ENCODE measurements at places on chromosomes 12 and 14.
A peak's percentile ranks its signal among the peaks of the same experiment; 100 is the strongest.

DNA sequence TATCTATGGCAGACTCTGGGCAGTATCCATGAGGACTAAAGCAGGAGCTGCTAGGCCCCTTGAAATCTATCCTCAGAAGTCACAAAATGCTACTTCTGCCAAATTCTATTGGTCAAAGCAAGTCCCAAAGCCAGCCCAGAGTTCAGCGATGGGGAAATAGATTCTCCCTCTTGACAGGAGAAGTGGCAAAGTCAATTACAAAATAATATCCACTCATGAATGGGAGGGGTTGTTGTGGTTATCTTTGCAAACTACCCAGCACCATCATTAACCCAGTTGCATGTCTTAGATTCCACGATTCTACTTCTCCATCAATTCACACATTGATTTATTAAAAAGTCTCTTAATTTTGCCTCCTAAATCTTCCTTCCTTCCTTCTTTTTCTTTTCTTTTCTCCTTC is 30.7 kb upstream of the STXBP6 start:
- DNase-seq: no peak

DNA sequence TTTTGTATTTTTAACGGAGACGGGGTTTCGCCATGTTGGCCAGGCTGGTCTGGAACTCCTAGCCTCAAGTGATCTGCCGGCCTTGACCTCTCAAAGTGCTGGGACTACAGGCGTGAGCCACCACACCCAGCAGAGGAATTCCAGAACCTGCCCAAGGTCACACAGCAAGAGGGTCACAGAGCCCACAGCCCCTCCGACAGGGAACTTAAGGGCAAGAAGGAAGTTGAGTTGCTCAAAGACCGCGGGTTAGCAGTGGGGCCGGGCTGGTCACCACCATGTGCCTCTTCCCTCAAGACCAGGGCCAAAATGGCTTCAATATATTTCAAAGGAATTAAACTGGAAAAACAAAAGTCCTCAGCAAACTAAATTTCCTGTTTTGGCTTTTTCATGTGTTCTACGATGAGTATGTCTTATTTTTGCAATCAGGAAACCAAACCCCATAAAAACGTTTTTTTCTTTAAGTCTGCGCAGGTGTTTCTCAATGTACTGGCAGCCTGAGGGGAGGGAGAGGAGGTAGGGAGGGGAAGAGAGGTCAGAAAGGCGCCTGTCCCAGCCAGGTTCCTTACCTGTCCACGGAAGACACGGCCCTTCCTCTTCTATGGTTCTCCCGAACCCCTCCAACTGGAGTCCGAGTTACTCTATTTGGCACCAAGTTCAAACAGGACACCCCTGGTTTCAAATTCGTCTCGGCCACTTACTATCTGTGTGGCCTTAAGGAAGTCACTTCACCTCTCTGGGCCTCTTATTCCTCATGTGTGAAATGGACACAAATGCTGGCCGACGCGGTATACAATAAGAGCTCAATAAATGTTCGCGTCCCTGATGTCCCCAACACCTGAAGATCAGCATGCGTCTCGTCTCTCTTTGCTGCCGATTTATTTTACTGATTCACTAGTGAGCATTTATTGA is 778 bp downstream of the SLC8B1 start:
- no peak for DNase-seq

GRCh38 chr12:25789541-25789944 is 168.9 kb upstream of the RASSF8 start:
- DNase-seq: no peak

- DNase-seq: no peak
Observed at GRCh38 chr12:71846322-71846940, 6.9 kb downstream of the TBC1D15 start.

GRCh38 chr12:111457071-111457470 is 51.3 kb downstream of the SH2B3 start:
- no peak for DNase-seq

GRCh38 chr12:43957732-43958372 is 122.0 kb downstream of the TMEM117 start:
- DNase-seq: no peak

DNA sequence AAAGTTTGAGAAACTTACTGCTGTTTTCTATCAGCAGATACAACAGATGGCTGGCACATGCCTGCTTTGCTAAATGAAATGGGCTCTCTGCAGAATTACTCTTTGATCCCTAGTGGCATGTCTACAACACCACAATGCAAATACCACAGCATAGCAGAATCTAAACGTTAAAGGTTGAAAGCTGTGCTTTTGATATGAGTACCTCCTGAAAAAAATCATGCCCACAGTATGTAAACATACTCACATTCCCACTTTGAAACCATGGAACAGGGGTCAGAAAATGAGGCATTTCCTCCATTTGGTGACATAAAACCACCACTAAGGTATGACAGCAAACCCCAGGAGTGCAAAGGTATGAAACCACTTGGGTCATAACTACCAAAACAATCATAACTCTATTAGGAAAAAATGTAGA is 7.5 kb downstream of the WIF1 start:
- DNase-seq: no peak

GRCh38 chr12:19192710-19193109 is 63.2 kb downstream of the PLEKHA5 start:
- DNase-seq: no peak

DNA sequence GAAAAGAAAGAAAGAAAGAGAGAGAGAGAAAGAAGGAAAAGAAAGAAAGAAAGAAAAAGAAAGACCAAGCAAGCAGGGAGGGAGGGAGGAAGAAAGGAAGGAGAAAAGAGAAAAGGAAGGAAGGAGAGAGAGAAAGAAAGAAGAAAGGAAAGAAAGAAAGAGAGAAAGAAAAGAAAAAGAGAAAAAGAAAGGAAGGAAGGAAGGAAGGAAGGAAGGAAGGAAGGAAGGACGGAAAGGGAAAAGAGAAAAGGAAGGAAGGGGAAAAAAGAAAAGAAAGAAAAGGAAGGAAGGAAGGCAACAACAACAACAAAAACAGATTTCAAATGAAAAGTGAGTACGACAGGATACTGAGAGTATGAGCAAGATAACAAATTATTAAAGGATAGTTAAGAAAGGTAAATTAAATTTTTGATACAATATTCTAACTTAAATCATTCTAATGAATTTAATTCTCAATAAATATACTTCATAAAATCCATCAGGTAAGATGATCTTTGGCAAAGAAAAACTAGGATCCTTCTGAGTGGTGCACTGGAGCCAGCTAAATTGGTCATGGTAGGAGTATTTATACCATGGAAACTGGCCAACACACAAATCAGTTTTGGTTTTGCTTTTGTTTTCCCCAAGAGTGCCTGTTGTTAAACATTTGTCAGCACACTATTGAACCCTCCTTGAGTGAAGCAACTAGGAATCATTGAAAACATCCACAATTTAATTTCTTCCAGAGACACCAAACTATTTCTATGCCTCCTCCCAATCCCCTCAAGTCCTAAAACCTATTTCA is 56.1 kb upstream of the DYRK2 start:
- peak; percentile 29 for DNase-seq

- DNase-seq: no peak
Observed at GRCh38 chr12:128973883-128974681, 120.8 kb downstream of the GLT1D1 start.

DNA sequence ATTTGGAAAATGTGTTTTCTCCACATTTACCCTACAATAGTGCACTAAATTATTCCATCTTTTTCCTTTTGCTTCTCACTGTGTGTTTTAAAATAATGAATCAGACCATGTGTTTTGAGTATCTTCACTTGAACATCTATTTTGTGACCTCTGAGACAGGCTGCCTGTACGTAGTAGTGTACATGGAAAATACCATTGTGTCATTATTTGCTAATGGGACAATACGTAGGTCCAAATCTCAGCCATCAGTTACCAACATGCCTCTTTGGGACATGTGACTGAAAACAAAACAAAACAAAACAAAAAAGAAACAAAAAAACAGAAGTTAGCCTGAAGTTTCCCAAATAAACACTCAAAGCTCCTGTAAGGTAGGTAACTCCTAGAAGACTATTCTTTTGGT is 7.1 kb upstream of the MYF6 start:
- DNase-seq: no peak

DNA sequence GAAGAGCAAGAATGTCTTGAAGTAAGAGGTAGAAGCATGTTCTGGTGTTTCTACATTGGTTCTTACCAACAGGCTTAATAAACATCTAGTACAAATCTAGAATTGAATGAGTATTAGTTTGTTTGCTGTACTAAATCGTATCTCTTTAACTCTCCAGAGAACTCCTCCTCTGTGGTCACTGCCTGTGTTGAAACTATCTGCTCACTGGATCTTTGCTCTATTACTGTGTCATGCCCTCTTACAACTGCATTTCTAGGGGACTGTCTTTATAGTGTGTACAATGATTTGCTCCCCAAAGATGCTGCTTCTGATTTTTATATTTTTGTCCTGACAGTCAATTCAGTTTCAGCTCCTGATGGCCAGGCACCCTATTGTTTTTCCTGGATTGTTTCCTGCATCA is 50.1 kb upstream of the E2F7 start:
- no peak for DNase-seq

- no peak for DNase-seq
Observed at GRCh38 chr12:108432423-108433121, 82.5 kb upstream of the FICD start.

GRCh38 chr12:97940629-97941028 is 478.0 kb downstream of the RMST start:
- DNase-seq: no peak

DNA sequence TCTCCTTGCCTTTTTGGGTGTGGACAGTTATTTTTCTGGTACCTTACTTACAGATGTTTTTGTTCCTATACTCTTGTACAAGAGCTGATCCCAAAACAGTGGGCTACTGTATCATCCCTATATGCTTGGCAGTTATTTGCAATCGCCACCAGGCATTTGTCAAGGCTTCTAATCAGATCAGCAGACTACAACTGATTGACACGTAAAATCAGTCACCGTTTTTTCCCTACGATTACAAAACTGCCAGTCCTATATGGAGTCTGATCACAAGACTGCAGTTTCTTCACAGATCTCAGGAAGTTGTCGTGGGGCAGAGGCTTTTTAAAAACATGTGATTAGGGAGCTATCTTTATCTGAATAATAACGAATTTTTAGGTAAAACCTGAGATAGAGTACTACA is 1.3 kb downstream of the LYSET start:
- no peak for DNase-seq

DNA sequence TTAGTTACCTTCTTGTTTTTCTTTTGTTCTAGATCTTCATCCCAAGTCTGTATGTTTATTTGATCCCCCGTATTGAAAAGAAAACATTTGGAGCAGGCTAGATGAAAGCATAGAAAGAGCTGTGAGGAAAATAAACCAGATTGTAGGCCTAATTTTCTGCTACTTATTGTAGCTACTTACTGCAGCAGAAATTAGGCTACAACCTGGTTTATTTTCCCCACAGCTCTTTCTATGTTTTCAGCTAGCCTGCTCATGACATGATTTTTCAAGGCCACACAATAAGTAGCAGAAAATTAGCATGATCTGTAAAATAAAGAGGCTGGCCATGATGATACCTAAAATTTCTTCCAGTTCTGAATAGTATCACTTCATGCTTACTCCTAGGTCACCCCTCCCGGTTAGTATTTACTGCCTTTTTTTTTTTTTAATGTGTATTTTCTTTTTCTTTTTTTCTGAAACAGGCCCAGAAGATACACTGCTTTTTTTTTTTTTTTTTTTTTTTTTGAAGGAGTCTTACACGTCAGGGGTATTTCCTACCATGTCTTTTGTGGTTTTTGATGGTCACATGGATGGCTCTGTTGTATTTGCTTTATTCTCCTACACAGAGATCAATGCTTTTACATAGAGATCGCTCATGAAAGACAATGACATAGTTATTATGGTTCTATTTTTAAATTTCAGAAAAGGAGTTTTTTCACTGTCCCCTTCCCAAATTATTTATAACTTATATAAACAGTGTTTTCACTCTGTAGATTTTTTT is 32.3 kb downstream of the BHLHE41 start:
- no peak for DNase-seq

GRCh38 chr14:33899723-33900341 is 51.0 kb downstream of the EGLN3 start:
- DNase-seq: no peak

- DNase-seq: no peak
Observed at GRCh38 chr14:100096656-100097055, 31.4 kb downstream of the EVL start.

GRCh38 chr14:67239582-67239981 is 1.7 kb upstream of the PALS1 start:
- no peak for DNase-seq

DNA sequence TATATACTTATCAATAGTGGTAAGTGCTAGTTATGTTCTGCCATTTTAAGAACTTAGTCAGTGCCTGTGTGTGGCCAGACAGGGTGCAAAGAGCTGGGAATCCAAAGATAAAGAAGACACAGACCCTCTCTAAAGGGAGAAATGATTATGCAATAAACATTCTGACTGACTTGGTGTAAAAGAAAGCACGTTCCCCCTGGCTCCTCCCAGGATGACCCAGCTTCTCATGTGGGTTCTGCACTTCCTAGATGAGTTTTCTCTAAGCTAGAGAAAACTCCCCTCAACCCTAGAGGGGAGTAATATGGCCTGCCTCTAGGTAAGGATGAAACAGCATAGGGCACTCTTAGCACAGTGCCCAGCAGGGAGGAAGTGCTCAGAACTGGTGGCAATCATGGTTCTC is 231.2 kb downstream of the VRK1 start:
- DNase-seq: no peak

- DNase-seq: no peak
Observed at GRCh38 chr14:68396461-68396860, 396.4 kb downstream of the ZFP36L1 start.

DNA sequence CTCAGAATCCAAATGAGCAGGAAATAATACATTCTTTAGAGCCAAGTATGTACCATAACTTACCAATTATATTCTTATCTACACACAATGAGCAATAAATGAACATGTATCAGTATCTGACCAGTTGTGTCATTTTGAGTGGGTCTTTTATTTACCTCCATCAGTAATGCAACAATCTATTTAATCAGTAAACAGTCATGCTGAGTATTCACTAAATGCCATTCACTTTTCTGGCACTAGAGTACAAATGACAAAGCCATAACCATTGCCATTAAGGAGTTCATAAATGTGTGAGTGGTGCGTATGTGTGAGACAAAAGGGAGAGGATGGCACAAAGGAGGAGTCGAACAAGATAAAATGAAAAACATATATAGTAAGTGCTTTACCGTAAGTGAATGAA is 1.5 kb upstream of the STRAP start:
- no peak for DNase-seq

GRCh38 chr12:14842315-14842714 is 1.0 kb downstream of the ART4 start:
- no peak for DNase-seq

DNA sequence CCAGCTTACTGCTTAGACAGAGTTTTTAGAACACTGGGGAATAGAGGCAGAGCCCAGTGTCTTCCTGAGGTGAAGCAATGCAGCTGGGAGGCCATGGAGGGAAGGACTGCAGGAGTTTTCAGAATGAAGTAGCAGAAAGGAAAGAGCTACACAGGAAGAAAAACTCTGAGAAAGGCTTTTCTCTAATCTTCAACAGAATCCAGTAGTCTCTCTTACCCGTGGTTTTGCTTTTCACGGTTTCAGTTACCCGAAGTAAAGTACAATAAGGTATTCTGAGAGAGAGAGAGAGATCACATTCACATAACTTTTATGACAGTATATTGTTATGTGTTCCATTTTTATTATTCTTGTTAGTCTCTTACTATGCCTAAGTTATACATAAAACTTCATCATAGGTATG is 761.6 kb downstream of the BCL11B start:
- no peak for DNase-seq

GRCh38 chr12:103996595-103996994 is 30.9 kb downstream of the TDG start:
- no peak for DNase-seq

- no peak for DNase-seq
Observed at GRCh38 chr14:100866666-100867630, 36.6 kb downstream of the RTL1 start.

- no peak for DNase-seq
Observed at GRCh38 chr14:89959853-89960445, 4.2 kb downstream of the TDP1 start.
